NCI-H774 (cell line): ENCODE measurements at places on chromosomes 6 and 20.

DNA sequence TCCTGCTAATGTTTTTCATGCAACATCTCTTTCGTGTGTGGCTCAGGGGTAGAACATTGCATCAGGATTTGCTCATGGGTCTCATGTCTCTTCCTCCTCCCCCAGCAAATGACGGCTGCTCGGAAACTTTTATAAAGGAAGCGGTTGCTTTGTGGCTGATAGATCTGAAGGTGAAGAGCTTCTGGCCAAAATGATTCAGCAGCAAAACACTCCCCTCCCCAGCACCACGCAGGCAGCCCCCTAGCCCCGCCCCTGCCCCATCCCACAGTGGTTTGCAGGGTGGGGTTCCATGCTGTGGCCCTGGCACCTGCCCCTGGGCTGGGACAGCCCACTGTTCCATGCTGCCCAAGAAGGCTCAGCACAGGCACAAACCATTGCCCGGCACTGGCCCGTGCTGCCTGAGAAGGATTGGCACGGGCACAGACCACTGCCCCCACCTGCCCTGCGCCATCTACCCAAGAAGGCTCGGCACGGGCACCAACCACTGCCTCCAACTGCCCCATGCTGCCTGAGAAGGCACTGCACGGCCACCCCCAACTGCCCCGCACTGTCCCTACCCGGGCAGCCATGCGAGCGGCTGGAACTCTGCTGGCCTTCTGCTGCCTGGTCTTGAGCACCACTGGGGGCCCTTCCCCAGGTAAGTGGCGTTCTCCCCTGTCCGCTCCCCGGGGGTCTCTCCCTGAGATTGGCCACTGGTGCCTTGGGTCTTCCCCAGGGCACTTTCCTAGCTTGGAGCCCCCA is at the start of gene CST7:
CST7 (plus strand) TSS at position 331 of the 741 bp plus-strand sequence; CDS start at position 568, 237 bp downstream.
- no peak for DNase-seq

DNA sequence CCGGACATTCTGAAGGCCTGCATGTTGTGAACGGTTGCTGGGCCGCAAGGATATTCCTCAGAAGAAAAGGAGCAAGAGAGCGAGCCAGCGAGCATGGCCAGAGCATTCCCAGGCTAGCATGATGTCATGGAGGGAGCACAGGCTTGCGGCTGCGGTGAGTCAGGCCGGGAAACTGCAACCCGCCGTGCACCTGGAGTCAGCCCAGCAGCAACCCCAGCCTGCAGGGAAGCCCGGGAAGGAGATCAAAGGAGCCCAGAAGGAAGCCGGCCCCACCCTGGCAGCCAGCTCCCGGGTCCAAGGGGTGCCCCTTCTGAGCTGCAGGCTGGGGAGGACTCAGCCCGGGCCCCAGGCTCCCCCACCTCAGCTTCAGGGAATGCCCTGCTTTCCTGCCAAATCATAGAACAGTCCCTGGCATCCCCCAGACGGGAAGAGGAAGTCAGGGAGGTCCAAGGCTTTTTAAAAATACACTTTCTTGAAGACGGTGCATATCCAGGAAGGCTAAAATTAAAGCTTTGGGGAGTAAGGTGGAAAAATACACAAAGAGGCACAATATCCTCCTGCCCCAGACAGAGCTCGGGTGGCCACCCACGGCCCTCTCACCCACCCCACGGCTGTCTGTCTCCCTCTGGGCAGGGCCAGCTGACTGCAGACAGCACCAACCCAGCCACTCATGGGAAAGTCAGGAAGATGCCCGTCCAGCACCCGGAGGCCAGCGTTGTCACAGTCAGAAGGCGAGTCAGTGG is 53.7 kb downstream of the BMP7 start:
- no peak for DNase-seq

DNA sequence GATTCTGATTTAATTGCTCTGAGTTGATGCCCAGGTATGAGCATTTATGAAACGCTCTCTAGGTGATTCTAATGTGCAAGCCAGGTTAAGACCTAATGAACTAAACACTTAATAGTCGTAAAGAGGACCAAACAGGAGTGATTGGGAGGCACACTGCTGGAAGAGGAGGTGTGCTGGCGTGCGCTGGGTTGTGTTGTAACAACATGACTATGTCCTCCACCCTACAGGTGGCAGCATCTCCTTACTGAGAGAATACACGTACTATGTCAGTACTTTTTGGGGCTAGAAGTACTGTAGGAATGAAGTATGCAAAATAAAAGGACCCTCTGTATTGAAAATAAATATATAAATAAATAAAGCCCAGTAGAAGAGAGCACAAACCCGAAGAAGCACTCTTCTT is 11.9 kb downstream of the C6orf89 start:
- no peak for DNase-seq

DNA sequence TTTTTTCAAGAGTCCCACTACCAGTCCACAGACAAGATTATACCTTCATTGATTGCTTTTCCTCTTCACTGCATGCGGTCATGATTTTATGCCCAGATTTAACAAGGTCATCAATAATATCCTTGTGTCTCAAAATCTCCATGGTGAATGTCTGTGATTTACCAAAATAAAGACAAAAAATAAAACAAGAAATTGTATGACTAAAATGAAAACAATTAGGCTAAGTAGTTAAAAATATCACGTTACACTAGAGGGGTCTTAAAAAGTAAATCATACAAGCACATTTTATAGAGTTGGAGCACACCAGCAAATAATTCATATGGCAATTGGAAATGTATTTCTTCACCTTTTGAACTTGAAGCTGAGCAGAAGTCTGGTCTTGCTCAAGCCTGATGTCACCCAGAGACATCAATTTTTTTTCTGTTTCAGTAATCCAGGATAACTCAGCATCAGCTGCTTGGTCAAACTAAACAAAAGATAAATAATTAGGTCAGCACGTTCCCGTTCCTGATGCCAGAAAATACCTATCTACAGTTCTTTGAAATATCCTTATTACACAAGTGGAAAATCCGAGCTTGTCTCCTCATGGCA is 125.4 kb downstream of the DST start:
- peak; percentile 59 for DNase-seq

GRCh38 chr20:62555642-62556420 is 80.0 kb upstream of the GATA5 start:
- no peak for DNase-seq

DNA sequence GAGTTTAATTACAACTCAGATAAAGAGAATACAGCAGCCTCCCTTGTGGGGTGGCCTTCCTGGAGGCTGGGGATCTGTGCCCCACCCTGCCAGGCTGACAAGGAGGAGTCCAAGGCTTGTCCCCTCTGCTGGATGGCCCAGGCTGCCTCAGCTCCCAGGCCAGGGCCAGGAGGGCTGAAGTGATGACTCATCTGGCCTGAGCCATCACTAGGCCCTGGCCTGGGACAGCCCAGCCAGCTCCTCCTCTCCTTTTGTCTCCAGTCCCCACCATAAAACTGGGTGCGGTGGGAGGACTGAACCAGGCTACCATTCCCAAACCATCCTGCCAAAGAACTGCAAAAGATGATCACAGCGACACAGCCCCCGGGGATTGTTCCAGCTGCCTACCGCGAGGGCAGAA is 15.0 kb downstream of the GRM4 start:
- DNase-seq: no peak

DNA sequence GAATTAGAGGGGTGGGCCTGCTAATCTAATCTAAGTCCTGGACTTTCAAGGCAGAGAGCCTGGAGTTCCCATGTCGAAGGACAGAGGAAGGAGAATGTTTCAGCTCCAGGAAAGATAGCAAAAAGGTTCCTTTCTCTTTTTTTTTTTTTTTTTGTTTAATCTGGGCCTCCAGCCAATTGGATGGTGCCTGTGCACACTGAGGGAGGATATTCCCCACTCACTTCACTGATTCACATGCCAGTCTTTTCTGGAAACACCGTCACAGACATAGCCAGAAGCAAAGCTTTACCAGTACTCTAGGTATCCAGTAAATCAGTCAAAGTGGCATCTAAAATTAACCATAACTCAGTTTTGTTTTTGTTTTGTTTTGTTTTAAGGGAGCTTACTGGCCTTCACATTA is 721.1 kb downstream of the TENT5A start:
- no peak for DNase-seq

GRCh38 chr20:36572701-36573102 is 695 bp upstream of the TGIF2 start:
- DNase-seq: no peak

- DNase-seq: peak; percentile 59
Measured at GRCh38 chr6:73695619-73696421, at the start of gene CD109. CD109 (plus strand) TSS chr6:73696203; CDS start chr6:73696216, 13 bp downstream.

DNA sequence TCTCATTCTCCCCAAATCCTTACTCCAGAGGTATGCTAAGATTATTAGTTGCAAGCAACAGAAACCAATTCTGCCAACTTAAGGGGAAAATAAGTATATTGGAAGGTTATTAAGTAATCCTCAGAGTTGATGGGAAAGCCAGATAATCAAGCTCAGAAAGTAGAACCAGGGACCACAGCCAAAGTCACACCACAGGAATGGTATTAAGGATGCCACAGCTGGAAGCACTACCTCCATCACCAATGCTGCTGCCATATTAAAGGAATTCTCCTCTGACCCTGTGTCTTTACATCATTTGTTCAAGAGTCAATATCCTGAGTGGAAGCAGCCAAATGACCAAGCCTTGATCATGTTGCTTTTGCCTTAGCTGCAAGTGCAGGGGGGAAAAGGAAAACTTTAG is 9.9 kb downstream of the PROCR start:
- DNase-seq: no peak

DNA sequence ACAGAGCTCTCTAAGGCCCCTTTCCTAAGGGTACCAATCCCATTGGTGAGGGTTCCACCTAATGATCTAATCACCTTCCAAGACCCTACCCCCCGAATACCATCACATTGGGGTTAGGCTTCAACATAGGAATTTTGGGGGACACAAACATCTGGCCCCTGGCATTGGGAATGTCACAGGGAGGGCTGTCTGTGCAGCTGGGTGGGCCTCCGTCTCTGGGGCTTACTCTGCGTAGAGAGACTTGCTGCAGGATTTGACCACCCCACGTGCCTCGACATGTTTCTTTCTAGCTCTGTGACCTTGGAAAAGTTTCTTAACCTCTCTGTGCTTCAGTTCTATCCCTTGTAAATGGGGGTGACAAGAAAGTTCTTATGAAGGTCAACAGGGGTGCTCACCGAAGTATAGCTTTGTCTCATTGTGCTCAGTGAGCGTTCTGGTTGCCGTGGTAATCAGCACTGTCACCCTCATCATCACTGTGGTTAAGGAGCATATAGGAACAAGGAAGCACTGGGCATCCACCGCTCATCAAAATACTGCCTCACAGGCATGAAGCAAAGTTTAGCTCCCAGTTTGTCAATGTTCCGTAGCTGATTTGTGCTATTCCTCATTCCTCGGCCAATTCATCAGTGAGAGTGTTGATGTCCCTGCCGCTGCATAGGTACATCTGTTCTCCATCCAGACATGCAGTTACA is 152.8 kb downstream of the SYCP2 start:
- DNase-seq: no peak

- DNase-seq: no peak
Measured at GRCh38 chr20:45892049-45892825, 1.1 kb downstream of the CTSA start.

GRCh38 chr6:37021356-37022129 is 16.1 kb downstream of the FGD2 start:
- DNase-seq: no peak
